ENCODE measurements at places on chromosomes 4 and X.

DNA sequence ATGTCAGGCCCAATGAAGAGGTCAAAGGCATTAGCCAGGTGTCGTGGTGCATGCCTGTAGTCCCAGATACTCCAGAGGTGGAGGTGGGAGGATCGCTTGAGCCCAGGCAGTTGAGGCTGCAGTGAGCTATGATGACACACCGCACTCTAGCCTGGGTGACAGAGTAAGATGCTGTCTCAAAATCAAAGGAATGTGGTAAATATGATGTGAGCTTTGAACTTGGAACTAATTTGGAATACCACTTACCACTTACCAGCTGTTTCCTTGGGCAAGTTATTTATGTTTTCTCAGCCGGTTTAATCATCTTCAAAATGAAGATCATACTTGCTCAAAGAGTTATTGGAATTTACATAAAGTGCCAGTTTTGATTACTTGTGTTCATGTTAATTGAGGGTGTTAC lies 23.8 kb upstream of the SEPSECS start:
- no peak for DNase-seq

DNA sequence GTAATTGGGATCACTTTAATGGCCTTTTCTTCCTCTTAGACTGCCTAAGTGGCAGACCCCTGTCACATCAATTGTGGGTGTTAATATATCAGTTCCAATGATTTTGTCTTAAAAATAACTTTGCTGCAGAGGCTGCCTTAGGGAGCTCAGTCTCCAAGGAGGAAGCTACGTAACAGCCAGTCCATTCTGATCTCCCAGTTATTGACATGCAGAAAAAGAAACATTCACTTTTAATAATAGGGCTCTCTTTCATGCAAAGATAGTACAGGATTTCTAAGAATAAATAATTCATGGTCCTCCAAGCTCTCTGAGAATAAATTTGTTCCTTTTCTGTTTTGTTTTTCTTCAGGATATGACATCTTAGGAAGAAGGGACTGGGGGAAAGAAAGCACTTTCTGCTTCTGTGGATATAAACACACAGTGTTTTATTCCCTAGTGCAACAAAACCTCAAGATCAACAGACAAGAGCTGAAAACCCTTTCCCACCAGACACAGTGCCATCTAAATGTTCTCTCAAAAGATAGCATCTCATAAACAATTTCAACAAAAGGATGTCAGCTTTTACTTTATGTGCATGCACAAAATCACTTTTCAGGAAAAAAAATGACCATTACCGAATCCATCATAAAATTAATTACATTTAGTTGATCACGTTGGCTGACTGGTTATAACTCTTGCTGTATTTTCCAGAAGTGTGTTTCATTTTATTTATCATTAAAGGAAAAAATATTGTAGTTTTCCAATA lies 372.4 kb upstream of the SLC7A11 start:
- no peak for DNase-seq

GRCh38 chr4:98352396-98352795 lies 91.2 kb downstream of the RAP1GDS1 start:
- no peak for DNase-seq

DNA sequence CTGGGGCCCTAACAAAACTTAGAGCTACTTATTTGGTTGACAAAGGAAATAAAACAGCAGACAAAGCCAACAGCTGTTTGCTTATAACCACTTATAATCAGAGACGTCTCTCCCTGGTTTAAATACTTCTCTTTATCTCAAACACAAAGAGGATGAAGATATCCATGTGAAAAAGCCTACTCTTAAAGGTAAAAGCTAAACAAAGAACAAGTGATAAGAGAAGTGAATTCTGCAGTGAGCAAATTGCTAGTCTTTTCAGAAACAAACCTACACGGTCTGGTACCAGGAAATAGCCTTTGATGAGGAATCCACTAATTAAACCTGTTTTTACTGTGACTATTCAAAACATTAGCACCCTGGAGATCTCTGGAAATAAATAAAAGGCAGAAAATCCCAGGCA lies 46.7 kb downstream of the GRIA3 start:
- DNase-seq: no peak

GRCh38 chr4:8260656-8261111 lies 8.9 kb upstream of the HTRA3 start:
- no peak for DNase-seq
